ENCODE measurements at places on chromosomes 3 and 15. TPM values are rescaled to one million over a fixed set of nuclear protein-coding genes. Genes with fewer than 3 reads are reported as not detected.

GRCh38 chr15:79094611-79095021, 4.0 kb upstream of the RASGRF1 start:
- DNase-seq, result peak; percentile 76

GRCh38 chr15:89332446-89332845, 2.2 kb downstream of the POLG start:
- DNase-seq, result no peak

GRCh38 chr3:53079791-53080555, 34.1 kb upstream of the SFMBT1 start:
- DNase-seq, result peak; percentile 43

DNA sequence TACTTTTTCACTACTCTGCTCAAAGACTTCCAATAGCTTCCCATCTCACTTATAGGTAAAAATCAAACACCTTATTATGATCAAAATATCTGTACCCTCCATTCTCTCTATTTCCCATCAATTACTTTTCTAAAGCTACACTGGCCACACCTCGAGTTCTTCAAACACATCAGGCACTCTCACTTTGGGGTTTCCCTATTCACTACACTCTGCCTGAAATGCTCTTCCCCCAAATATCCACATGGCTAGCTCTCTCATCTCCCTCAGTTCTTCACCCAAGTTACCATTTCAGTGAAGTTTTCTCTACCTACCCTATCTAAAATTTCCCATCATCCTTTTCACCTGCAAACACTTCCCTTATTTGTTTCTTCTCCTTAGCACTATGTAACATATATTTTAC, 14.8 kb downstream of the UBE3A start:
- DNase-seq, result no peak

Gene CFAP100
- total RNA-seq, result not detected

Gene CCR1
- total RNA-seq, result 39.7 TPM

Gene NOX5
- 0.19 TPM for total RNA-seq

Measured in mesenteric fat pad (tissue), 1 donor.